ENCODE measurements at places on chromosomes 7 and 10. TPM values are rescaled to one million over a fixed set of nuclear protein-coding genes. Genes with fewer than 3 reads are reported as not detected.
A peak's percentile ranks its signal among the peaks of the same experiment; 100 is the strongest.

DNA sequence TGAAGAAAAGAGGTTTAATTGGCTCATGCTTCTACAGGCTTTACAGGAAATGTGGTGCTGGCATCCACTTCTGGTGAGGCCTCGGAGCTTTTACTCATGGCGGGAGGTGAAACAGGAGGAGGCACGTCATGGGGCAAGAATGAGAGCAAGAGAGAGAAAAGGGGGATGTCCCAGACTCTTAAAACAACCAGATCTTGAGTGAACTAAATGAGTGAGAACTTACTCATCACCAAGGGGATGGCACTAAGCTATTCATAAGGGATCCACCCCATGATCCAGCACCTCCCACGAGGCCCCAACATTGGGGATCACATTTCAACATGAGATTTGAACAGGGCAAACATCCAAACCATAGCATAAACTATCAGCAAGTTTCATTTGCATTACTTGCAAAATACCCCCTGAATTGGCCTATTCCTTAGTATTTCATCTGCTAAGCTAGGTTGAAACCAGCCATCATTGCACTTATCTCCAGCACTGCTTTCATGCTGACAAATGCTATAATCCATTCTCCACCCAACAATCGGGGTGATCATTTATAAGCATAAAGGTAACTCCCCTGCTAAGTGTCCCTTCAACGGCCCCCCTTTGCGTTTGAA lies 179.0 kb downstream of the NOC3L start:
- no peak for DNase-seq

DNA sequence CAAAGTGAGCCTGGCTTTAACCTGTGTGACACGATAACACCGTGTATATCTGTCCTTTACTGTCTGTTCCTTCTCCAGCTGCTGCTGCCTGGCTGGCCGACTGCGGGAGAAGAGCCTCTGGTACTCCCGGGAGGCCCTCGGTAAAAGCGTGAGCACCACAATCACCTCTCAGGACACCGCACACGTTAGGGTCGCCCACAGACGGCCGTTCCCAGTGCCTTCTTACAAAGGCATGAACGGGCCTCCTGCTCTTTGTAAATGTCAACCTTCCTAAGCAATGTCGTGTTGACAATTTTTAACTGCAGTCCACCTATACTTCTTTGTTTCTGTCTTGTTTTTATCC lies 177.6 kb downstream of the DIP2C start:
- peak; percentile 31 for DNase-seq

- DNase-seq: no peak
Measured at GRCh38 chr7:80530136-80530535, 18.3 kb upstream of the GNAT3 start.

MGAM2 gene
- 0.08 TPM for total RNA-seq

Data from ovary (tissue), 10 donors.